ENCODE measurements at places on chromosomes 1 and 21.

- no peak for DNase-seq
These were observed 15.3 kb upstream of the PGBD5 start for GRCh38 chr1:230441183-230442029.

GRCh38 chr1:36232212-36233095 lies 8.2 kb downstream of the THRAP3 start:
- no peak for DNase-seq

DNA sequence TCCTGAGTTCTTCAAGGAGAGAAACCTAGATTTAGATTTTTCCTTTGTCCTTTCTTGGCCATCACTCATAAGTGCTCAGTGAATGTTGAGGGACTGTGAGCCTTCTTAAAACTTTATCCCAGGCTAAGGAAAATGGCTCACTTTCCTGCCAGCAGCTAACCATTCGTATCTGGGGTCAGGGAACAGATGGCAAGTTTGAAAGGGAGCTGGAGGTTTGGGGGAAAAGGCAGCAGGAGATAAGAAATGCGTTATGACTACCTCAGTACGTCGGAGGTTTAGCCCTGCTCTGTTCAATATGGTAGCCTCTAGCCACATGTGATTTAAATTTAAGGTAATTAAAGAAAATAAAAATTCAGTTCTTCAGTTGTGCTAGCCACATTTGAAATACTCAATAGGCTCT lies 13.3 kb downstream of the RRP15 start:
- DNase-seq = no peak

GRCh38 chr1:58857680-58858673 lies 74.1 kb upstream of the JUN start:
- DNase-seq = no peak

GRCh38 chr1:11132563-11133293 lies 33.1 kb upstream of the EXOSC10 start:
- no peak for DNase-seq

DNA sequence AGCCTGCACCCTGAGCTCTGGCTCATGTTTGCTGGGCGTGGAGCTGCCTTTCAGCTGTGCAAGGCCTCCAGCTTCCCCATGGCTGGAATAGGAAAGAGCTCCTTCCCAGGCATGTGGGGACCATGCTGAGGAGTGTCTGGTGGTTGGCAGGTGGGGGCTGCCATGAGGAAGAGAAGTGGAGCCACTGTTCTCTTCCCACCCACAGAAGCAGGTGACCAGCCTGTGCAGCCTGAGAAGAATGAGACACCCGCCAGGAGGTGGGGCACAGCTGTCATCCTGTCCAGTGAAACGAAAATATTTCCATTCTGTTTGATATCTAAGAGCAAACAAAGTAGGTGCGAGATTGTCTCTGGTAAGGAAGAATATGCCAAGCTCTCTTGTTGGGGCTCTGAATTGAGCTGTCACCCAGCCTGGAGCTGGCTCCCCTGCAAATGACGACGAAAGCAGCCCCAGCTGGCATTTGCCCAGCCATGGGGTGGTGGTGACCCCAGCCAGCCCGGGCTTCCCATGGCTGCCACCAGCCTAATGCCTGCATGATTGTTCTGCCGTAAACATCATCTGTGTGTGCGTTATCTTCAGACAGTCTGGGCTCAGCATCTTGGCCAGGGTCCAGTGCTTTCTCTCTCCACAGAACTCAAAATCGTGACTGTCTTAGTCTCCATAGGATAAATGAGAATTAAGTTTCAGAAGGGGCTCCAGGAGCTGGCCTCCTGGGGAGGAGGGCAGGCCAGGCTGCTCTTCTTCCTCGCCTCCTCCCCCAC lies 429.8 kb upstream of the VAMP3 start:
- no peak for DNase-seq

- no peak for DNase-seq
These were observed 56.5 kb downstream of the CDC7 start for GRCh38 chr1:91557039-91557690.

DNA sequence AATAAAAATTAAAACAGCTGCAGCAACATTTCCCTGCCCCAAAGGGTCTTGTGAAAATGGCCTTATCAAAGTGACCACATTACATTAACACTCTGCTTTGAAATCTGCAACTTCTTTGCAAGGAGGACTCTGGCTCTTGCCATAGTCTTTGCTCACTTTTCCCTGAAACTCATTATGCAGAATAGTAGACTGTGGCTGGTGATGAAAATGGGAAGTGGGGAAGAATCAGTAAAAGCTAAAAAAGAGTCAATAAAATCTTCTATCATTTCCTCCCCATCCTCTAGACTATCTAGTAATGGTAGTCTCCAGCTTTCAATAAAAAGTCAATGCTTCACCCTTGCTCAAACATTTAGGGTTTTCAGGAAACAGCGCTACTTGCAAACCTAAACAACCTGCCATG lies 18.6 kb upstream of the NUP133 start:
- DNase-seq = no peak

GRCh38 chr1:110765640-110766335 lies 91.0 kb upstream of the KCNA3 start:
- DNase-seq = no peak

DNA sequence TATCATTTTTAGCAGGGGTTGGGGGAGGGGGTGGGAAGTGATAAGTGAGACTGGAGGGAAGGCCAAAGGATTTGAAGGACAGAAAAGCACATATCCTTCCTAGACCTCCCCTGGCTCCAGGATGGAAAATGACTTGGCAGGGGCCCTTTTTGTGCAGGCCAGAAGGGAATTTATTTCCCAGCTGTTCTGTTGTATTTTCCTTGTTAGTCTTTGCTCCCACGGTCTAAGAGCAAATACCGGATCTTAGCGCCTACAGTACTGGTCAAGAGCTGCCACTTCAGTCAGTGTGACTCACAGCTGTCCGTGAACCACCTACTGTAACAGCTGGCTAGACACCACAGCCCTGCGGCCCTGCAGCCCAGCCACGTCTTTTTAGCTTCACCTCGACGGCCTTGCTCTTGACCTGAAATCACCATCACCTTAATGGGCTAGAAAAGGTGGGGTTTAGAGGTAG lies 51.0 kb upstream of the ERRFI1 start:
- DNase-seq = no peak

DNA sequence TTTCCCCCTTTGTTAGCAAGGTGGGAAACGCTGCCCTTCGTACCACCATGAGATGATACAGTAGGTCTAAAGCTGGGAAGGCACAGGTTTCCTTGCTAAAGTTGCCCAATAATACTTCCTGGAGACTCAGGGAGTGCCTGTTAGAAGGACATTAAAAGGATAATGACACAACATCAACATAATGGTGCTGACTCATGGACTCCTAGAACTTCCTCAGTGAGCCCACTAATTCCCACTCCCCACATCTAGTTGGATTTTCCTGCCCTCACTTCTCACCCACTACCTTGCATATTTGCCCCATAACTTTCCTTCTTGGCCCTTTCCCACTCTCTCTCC lies 17.5 kb downstream of the CFAP45 start:
- no peak for DNase-seq

DNA sequence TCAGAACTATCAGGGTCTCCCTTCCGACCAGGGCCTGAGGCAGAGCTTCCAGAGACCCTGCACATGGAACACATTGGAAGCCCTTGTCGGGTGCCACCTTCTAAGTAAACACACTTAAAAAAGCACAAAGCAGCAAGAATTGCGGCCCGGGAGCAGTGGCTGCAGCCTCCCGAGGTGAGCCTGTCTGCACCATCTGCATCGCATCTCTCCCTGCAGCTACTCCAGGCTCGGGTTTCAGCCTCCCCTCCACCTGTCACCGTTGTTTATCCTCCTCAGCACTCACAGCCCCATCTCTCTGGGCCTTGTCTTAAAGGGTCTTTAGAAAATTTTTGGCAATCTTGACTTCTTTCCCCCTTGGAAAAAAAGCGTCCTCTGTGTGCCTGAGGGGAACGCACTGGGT lies 95.1 kb upstream of the ARHGEF16 start:
- peak; percentile 48 for DNase-seq

DNA sequence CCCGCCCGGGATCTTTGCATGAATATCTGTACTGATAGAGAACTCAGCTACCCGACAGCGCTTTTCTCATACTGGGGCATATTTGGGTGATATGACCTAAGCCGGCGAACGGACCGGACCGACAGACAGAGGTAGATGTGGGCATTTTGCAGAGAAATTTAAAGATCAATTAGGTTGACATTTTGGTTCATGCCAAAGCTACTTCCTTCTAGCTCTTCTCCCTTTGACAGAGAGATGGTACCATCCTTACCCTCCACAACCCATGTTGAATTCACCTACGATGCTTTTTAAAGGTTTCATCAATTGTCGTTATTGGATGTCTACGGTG lies 459 bp downstream of the ARV1 start:
- no peak for DNase-seq

DNA sequence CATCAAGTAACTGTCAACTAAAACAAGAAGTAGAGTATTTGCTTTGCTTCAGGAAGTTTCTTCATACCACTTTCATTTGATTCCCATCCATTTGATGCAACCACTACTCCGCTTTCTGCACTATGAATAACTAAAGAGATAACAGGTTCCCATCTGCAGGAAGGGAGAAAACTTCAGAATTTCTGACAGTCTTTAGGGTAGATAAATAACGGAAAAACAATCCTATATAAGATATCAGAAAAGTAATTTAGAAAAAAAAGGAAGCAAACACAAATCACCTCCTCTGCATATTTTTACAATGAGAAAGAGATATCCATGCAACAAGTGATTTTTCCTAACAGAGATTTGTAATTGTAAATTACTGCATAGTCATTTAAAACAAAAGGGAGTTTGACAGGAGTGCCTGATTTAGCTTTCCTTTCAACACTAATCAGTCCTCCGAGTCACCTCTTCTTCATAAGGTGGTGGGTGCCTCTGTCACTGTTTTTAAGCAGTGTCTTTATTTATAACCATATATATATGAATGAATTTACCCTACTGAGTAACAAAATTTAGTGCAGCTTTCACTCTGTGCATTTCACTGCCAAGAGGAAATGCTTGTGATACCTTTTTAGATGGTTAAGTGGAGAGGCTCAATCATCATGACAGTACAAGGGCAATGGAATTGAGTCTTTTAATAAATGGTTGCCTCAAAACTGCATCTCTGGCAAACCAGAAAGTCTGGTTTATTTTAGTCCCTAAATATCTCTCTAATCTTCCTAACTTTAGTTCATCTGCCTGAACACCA lies 1920.4 kb downstream of the MRPL39 start:
- no peak for DNase-seq

DNA sequence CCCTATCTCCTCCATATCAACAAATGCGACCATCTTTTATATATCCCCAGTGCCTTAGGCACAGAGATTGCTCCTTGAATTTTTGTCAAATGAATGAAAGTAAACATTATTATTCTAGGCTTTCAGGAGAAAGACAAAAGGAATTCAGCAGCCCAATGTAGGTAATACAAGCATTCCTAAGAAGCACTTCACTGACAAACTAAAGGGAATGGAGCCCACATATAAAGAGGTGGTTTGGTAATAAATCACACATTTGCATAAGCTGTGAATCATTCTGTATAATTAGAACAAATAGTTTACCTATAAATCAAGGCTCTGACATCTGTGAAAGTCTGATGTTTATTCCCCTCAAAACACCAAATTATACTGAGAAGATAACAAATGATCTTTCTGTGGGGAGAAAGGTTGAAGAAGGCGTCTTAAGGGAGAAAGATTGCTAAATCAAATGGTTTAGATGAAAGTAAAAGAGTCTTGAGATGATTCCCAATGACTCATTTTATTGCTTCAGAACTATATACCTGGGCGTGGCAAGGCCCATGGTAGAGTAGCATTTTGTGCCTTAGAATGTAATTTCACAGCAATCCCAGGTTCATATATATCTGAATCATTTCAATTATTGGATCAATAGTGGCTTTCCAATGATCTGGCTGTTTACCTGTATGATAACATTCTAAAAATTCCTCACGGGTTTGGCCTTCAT lies 558.1 kb downstream of the AGBL4 start:
- DNase-seq = no peak

DNA sequence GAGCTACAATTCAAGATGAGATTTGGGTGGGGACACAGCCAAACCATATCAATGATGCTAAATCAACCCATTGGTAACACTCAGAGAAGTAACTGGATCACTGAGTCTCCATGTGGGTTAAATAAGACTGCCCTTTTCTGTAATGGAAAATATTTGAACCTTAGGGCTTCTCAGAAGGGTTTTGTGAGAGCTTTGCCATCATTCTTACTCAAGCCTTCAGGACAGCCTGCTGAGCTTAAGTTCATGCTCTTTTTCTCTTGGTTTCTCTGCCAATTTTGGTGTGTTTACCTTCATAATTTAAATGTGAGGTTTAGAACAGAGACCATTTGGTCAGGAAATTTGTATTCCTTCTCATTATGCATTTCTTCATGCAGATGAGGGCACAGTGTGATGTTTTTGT lies 74.7 kb downstream of the DISC1 start:
- DNase-seq = no peak

GRCh38 chr21:42037516-42037915 lies 27.4 kb upstream of the ZBTB21 start:
- no peak for DNase-seq

DNA sequence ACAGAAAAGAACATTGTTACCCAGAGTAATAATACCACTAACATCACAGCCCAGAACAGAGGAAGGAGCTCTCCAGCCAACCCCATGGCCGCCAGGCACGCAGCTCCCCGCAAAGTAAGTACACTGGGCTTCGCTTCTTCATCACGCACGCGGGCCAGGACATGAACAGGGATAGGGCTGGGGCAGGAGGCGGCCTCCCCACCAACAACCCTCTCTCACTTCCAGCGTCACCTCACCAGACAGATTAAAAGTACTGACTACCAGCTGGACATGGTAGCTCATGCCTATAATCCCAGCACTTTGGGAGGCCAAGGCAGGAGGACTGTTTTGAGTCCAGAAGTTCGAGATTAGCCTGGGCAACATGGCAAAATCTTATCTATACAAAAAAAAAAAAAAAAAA lies 78.3 kb downstream of the NPHP4 start:
- DNase-seq = no peak

DNA sequence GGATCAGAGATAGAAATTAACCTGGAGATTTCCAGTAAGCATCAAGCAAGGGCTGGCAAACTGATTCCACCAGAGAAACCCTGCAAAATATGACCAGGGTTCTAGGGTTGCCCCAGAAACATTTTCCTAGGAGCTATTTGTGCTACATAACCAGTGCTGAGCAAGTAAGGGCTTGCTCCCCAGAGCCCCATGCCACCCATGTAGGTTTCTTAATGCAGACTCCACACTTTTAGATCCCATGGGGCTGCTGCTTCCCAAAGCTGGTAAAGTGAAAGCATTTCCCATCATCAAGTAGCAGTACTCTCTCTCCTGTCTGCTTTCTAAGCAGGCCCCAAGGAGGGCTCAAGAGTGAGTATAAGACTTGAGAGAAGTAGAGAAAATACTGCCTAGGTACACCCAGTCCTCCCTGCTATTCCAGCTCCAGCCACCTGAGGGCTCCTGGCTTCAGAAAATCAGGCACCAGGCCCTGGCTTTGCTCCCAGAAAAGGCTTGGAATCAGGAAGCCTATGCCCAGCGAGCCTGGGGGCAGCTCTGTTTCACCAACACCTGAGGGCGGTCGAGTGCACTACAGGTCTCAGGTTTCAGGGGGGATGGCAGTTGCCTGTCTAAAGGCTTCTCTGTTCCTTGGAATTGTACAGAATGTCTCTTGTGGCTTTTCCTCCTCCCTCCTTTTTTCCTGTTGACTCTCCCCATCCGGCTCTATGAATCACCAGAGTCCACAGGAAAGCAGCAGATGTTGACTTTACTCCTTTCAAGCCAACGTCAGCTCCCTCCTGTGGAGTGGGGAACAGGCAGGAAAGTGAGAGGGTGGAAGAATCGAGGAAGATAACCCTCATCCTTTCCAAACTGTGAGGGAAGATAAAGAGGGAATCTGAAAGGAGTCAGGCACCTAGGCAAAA lies 6.2 kb upstream of the ANKRD35 start:
- peak; percentile 98 for DNase-seq
